RPMI7951 (cell line): ENCODE measurements at places on chromosomes 2 and 18. TPM values are rescaled to one million over a fixed set of nuclear protein-coding genes. Genes with fewer than 3 reads are reported as not detected.

Gene ANKRD36B
- 13.6 and 20.2 TPM in 2 replicates for total RNA-seq

Gene DUSP19
- total RNA-seq = 1.7 and 2.1 TPM in 2 replicates

Gene EFEMP1
- total RNA-seq = 3.7 and 5.7 TPM in 2 replicates

Gene TMEM163
- 10.3 and 10.7 TPM in 2 replicates for total RNA-seq

Gene ZNF521
- total RNA-seq = 7.6 and 10.9 TPM in 2 replicates

Gene GKN1
- total RNA-seq = not detected in 2 replicates

Gene RTP5
- not detected in 2 replicates for total RNA-seq
